ENCODE measurements at places on chromosomes 6 and 20.

DNA sequence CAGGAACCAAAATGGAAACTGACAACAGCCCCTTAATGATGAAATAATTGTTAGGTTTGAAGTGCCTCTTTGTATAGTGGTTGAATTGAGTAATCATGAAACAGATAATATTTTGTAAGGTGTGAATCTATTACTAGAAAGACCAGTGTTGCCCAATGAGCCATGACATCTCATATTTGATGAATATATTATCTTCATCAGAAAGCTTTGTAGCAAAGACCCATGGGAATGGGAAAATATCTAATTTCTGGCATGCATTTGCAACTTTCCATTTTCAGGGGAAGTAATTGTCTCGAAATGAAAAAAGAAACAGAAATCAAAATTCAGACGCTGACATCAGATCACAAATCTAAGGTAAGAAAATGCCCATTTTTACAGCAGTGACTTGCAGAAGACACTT, 57.3 kb upstream of the LAMP5 start:
- no peak for DNase-seq

DNA sequence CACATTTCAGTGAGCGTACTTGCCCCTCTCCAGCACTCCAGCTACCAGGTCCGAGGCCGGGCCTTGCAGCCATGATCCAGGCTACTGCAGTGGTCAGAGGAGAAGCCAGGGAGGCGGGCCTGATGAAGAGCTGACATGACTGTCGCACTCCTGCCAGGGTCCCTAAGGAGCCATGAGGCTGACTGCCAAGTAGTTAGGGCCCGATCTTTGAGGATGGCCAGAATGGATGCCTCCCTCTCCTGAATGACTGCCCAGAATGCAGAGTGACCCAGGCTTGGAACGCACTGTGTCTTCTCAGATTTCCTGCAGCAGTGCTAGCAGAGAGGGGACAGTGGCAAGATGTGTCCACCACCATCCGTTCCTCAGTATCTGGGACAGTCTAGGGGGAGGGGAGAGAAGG, 24.7 kb upstream of the LRFN2 start:
- DNase-seq: no peak

- DNase-seq: no peak
These were observed 580.1 kb downstream of the TFAP2B start for GRCh38 chr6:51398793-51399192.

GRCh38 chr20:62726276-62726675, 17.6 kb downstream of the NTSR1 start:
- DNase-seq: no peak

GRCh38 chr20:52446421-52447224, 255.0 kb upstream of the ZFP64 start:
- DNase-seq: no peak

- no peak for DNase-seq
These were observed 210.8 kb downstream of the TBC1D7 start for GRCh38 chr6:13117570-13117969.

DNA sequence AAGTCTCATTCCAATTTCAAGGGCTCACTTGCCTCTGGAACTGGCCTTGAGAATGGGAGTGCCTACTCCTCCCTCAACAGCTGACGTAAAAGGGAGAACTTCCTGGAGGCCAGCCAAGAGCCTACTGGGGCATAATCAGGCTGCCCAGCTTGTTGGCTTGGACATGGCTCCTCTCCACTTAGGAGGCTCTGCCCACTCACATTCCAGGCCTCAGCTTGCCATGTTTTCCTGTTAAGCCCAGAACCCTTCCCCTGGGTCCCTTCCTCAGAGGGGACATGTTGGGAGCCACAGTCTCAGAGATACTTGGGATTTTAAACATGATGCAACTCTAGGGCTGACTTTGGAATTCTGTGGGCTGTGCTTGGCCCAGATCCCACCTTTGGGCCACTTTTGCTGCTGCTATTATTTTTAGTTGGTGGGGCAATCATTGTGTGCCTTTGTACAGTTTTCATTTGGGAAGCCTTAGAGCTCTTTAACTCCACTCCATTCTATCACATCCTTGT, 31.5 kb upstream of the ADTRP start:
- no peak for DNase-seq

GRCh38 chr6:79031821-79032590, 46.0 kb downstream of the PHIP start:
- no peak for DNase-seq

GRCh38 chr6:142550310-142551063, 248.7 kb downstream of the ADGRG6 start:
- no peak for DNase-seq

DNA sequence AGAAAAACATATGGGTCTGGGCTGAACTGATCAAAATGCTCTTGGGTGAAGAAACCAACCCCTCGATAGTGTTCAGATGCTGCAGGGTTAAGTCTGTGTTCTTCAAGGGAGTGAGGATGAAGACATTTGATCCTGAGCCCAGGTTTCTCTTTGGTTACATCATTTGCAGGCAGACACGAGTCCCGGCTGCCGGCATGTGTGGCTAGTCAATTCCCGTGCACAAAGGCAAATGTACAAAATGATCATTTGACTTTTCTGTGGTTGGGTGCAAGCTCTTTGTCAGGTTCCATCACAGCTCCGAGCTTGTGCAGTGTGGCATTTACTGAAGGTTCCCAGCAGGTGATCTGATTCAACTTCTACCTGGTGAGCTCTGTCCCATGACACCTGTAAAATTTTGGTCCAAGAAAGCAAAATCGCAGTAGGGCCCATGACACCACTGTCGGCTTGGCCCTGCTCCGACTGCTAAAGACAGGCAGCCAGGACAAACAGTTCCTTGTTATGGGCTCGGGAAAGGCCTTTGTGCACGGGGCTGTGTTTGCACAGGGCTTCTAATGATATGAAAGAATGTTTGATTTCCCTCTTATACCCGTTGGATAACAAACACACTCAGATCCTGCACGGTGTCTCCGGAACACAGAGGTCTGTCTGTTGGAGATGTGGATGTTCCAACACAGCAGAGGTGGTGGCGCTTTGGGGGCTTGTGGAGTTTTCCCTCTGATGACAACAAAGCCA, 46.9 kb downstream of the GJA10 start:
- no peak for DNase-seq

DNA sequence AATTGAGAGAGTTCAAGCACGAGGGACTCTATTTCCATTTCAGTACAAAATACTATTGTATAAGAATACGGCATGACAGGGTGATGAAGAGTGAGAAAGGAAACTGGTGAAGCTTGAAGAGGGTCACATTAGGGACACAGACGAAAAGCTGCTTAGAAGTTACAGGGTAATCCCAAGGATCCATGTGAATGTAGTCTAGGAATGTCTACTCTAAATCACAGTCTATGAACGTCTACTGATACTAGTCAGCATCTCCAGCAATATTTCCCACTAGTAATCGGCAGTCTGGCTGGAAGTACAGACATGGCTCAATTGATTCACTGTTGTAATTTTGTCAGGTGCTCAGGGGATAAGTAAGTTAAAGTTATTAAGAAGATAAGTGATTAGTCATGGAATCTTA, 156.4 kb downstream of the ASCC3 start:
- DNase-seq: no peak

DNA sequence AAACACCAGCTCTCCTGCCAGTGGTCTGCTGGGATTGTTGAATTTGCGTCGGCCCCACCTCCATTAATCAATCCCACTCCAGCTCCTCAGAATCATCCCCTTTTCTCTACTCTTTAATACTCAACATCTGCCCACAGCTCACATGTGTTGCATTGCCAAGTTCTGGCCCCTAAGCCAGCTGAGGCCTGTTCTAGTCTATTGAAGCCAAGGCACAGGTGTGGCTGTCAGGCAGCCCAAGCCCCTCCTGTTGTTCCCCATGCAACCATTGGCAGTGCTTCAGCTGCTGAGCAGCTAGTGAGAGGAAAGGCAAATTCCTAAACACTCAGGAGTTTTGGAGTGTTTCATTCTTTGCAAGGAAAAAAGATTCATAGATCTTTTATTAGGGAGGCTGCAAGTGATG, 128.0 kb upstream of the NT5E start:
- DNase-seq: no peak

DNA sequence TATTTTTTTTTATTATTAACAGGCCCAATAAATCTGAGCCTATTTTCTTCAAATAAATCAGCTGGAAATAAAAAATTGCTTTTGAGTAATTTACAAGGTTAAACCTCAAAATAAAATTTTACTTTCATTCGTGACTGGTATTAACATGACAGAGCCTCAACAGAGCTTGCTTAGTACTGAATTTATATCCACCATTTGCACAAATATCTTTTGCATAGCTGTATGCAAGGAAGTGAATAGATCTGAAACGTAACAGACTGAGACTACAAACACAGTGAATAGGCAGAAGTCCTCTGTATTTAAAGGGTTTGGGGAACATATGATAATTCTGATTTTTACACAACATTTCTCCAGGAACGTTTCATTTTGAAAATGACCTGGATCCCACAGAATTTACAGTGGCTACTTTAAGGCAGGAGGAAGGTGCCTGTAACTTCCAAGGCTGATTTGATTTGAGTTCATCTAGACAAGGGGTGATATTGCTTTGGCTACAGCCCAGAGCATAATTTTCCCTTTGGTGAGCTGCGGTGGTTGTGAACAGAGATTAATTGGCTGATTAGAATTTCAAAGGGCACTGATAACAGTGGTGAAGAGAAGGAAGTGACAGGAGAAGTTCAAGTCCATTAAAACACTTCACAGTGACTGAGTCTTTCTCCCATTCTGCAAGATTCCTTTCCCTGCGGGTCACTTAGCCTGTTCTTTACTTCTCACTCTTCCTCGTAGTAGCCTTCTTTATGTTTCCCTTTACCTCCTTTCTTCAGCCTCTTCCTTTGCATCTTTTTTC, 121.2 kb upstream of the SASH1 start:
- DNase-seq: no peak

- no peak for DNase-seq
These were observed 14.9 kb upstream of the MAPK13 start for GRCh38 chr6:36115412-36115811.

- no peak for DNase-seq
These were observed 222.8 kb upstream of the RUNX2 start for GRCh38 chr6:45105170-45105820.

GRCh38 chr6:165117121-165117520, 192.3 kb downstream of the C6orf118 start:
- no peak for DNase-seq

DNA sequence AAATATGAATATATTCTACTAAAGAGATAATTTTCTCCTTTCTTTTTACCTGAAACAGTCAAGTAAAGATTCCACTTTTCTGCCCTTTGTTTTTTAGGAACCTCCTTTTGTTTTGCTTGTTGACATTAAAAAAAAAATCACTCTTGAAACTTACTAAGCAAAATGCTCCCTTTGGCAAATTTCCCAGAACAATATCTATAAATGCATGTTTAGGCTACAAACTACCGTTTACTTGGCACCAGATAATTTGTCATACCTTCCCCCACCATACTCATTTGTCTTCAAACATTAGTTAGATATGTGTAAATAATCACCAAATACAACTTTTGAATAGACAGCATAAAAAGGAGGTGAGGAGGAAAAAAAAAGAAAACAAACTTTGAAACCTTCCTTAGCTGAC, 604.7 kb downstream of the RFPL4B start:
- no peak for DNase-seq

GRCh38 chr6:123569575-123569974, 67.2 kb downstream of the TRDN start:
- DNase-seq: no peak

- no peak for DNase-seq
These were observed 1.1 kb downstream of the FANCE start for GRCh38 chr6:35453236-35453635.

GRCh38 chr6:104505838-104506237, 353.9 kb downstream of the HACE1 start:
- no peak for DNase-seq

- no peak for DNase-seq
These were observed 40.0 kb upstream of the TAF8 start for GRCh38 chr6:42010185-42010891.

DNA sequence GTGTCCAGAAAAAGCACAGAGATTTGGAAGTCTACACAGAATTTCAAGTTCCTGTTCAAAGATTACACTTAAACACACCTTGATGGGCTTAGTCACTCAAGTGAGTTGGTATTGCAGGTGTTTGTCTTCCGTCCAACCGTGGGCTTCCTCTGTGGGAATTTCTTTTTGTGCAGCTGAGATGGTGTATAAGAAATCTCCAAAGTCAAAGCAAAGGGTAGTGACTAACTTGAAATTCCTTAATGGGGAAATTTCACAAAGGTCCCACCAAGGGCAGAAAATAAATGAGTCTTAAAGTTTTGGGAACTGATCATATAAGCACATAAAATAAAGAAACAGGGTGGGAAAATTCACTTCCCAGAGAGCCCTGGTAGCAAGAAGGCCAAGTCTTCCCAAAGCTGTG, 102.0 kb upstream of the TNFAIP3 start:
- no peak for DNase-seq

DNA sequence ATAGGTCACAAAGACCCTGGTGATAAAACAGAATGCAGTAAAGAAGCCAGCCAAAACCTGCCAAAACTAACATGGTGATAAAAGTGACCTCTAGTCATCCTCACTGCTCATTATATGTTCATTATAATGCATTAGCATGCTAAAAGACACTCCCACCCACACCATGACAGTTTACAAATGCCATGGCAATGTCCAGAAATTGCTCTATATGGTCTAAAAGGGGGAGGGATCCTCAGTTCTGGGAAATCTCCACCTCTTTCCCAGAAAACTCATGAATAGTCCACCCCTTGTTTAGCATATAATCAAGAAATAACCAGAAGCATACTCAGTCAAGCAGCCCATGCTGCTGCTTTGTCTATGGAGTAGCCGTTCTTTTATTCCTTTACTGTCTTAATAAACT, 40.4 kb upstream of the MC3R start:
- DNase-seq: no peak

- DNase-seq: no peak
These were observed 404 bp downstream of the CEP162 start for GRCh38 chr6:84227044-84227433.

DNA sequence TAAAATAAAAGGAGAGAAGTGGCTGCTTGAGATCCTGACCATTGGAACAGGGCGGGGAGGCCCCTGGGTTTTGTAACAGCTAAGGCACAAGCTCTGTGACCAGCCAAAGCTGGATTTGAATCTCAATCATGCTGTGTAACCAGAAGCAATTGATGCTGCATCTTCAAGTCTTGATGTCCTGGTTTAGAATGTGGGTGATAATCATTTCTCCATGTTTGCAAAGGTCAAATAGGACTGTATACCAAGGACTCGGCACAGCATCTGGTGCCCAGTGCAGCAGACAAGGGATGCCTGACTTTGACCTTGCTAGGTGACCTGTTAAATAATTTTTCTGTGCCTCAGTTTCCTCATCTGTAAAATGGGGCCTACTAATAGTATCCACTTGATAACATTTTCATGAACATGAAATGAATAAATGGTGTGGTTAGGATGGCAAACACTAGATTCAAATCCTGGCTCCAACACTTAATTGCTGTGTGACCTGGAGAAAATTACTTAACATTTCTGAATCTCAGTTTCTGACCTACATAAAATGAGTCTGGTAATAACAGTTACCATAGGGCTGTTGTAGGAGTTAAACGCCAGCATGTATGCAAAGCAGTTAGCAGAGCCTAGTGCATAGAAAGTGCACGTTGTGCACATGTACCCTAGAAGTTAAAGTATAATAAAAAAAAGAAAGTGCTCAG, 46.3 kb upstream of the BCAS1 start:
- no peak for DNase-seq
